ENCODE measurements at places on chromosomes 5 and 9.

DNA sequence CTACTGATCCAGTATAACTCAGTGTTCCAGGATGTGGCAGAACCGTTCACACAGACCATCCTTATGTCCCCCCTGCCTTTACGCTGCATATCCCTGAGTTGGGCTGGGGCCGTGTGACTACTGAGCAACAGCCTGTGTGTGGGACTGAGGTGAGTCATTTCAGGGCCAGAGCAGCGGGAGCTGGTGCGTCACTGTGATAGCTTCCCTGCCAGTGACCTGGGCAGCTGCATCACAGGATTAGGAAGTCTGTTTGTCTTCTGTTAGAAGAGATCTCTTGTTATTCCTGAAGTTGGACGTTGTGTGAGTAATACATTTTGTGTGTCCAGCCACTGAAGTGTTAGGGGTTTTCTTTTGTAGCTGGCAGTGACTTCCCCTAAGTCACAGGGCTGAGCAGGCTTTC lies 35.6 kb downstream of the TPPP start:
- no peak overlapping the region for H3K27ac ChIP-seq
- H3K4me1 ChIP-seq, result peaks cover 2% of the 10 kb centered on the region
- no peak overlapping the region for H3K4me3 ChIP-seq
- H3K27me3 ChIP-seq, result no peaks in the 10 kb centered on the region

DNA sequence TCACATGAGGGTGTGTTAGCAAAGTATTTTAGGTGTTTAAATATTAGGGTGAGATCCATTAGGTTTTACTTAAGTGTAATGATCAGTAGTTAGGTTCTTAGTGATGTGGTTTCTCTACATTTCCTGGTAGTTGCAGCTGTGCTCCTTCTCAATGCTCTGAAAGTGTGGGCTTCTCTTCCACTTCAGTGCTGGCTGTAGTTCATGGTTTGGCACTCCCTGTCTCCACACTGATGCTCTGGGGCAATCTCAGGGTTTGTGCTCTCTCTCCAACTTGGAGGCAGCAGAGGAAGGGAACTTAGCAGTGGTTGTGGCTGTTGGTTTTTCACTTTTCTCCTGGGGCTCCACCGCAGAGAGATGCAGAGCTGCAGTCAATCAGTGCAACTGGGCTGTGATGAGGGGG lies 507.5 kb downstream of the TMEM232 start:
- no peaks in the 10 kb centered on the region for H3K4me1 ChIP-seq
- H3K27ac ChIP-seq, result no peak overlapping the region
- H3K27me3 ChIP-seq, result no peaks in the 10 kb centered on the region
- H3K4me3 ChIP-seq, result no peak overlapping the region
- no peak for DNase-seq

- H3K36me3 ChIP-seq, result no peaks in the 10 kb centered on the region
- no peak overlapping the region for H3K27ac ChIP-seq
- DNase-seq, result no peak
- peaks cover 7% of the 10 kb centered on the region for H3K27me3 ChIP-seq
Observed at GRCh38 chr5:38879078-38879460, 33.3 kb downstream of the OSMR start.

- no peak for DNase-seq
- H3K4me3 ChIP-seq, result peak overlapping the region; percentile 82
- peaks cover 58% of the 10 kb centered on the region for H3K4me1 ChIP-seq
- no peaks in the 10 kb centered on the region for H3K27me3 ChIP-seq
- H3K36me3 ChIP-seq, result peaks cover 23% of the 10 kb centered on the region
Observed at GRCh38 chr5:128082551-128083032, 974 bp upstream of the SLC12A2 start.

GRCh38 chr9:110799396-110799795 lies 130.8 kb downstream of the MUSK start:
- H3K36me3 ChIP-seq, result no peaks in the 10 kb centered on the region
- H3K4me3 ChIP-seq, result no peak overlapping the region
- no peak overlapping the region for H3K27ac ChIP-seq
- H3K4me1 ChIP-seq, result no peaks in the 10 kb centered on the region
- H3K27me3 ChIP-seq, result no peaks in the 10 kb centered on the region
- no peak for DNase-seq

DNA sequence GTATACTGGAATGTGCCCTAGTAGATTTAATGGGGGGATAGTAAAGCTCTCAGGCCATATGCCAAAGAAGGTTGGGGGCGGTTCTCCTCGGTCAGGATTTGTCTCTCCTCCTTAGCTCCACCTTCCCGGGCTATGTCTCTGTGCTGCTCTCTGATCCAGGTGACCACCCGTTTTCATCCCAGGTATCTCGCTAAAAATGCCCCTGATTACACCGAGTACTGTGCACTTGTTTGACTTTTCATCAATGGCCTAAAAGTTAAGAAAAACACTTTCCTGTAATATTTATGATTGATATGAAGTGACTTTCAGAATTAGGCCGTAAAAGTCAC lies 724 bp downstream of the NDUFS6 start:
- peak overlapping the region; percentile 99 for H3K27ac ChIP-seq
- DNase-seq, result no peak
- peaks cover 44% of the 10 kb centered on the region for H3K4me1 ChIP-seq
- peaks cover 49% of the 10 kb centered on the region for H3K36me3 ChIP-seq
- H3K4me3 ChIP-seq, result peak overlapping the region; percentile 100

DNA sequence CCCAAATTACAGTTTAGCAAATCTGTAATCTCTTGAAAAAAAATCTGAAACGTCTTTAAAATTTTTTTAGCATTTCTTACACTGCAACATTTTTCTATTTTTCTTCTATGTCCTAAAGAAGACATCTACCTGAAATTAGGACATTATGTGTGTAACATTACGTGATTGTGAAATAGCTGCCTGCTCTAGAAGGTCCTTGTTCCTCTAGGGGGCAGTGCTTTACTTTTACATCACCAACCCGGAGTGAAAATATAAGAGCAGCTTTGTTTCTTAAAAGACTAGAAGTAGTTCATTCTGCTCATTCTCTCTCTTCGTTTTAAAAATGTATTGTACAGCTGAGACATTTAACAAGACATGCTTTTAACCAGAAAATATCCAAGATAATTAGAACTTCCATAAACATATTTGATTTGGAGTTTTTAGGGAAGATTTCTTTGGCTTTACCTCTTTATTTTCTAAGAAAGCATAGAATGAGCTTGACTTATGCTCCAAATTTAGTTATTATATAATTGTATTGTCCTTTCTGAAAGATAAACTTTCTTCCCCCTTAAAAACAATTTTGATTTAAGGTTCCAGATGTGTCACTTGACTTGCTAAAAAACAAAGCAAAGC lies 48.1 kb upstream of the RIOK2 start:
- H3K27ac ChIP-seq, result no peak overlapping the region
- no peaks in the 10 kb centered on the region for H3K4me1 ChIP-seq
- no peaks in the 10 kb centered on the region for H3K36me3 ChIP-seq
- peak; percentile 44 for DNase-seq
- H3K27me3 ChIP-seq, result peaks cover 7% of the 10 kb centered on the region

- DNase-seq, result no peak
- H3K4me3 ChIP-seq, result no peak overlapping the region
- H3K27me3 ChIP-seq, result peaks cover 86% of the 10 kb centered on the region
Observed at GRCh38 chr9:129434187-129434586, 186.7 kb downstream of the C9orf50 start.

GRCh38 chr5:139984816-139985215 lies 58.3 kb downstream of the NRG2 start:
- H3K4me1 ChIP-seq, result no peaks in the 10 kb centered on the region
- no peaks in the 10 kb centered on the region for H3K36me3 ChIP-seq
- H3K4me3 ChIP-seq, result no peak overlapping the region
- peaks cover 42% of the 10 kb centered on the region for H3K27me3 ChIP-seq
- DNase-seq, result no peak

DNA sequence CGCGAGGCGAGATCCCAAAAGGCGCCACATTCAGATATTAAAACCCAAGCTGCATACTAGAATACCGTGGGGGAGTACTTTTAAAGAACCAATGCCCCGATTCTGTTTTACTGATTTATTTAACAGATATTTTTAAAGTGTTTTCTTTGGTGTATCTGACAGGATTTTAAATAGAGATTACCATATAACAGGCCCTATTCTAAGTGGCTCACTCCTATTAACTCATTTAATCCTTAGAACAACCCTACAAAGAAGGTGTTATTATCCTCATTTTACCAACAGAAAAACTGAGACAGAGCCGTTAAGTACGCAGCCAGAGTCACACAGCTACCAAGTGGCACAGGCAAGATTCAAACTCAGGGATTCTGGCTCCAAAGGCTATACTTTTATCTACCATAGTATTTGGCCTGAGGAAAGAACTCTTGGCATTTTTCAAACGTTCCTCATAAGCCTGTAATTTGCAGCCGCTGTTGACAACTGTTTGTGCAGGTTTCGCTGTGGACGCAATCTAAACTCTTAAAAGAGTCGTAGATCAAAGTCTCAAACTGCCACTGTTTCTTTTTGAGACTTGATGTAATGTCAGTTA lies 550 bp upstream of the TMEM245 start:
- peak overlapping the region; percentile 76 for H3K27ac ChIP-seq
- peak overlapping the region; percentile 97 for H3K4me3 ChIP-seq
- H3K27me3 ChIP-seq, result no peaks in the 10 kb centered on the region
- H3K4me1 ChIP-seq, result peaks cover 47% of the 10 kb centered on the region
- H3K36me3 ChIP-seq, result peaks cover 21% of the 10 kb centered on the region

DNA sequence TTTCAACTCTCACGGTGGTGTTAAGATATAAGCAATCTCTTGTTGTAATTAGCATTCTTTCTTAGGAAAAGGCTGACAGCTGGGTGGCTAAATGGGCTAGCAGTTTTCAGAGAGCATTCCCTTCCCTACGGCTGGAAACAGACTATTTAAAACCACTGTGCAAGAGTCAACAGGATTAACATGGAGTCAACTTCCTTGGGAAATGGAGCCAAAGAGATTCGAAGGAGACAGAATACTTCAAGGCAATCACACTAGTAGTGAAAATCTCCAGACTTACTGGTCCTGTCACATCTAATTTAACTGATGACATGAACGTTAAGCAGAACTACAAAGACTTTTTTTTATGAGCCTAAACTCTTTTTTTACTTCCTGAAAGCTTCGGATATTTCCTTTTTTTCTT lies 453.3 kb upstream of the ITGA1 start:
- H3K4me1 ChIP-seq, result no peaks in the 10 kb centered on the region
- no peak overlapping the region for H3K27ac ChIP-seq
- H3K27me3 ChIP-seq, result no peaks in the 10 kb centered on the region
- no peak overlapping the region for H3K4me3 ChIP-seq

- no peaks in the 10 kb centered on the region for H3K4me1 ChIP-seq
- H3K36me3 ChIP-seq, result peaks cover under 1% of the 10 kb centered on the region
- H3K27ac ChIP-seq, result no peak overlapping the region
- H3K27me3 ChIP-seq, result peaks cover 16% of the 10 kb centered on the region
- no peak for DNase-seq
Observed at GRCh38 chr5:76030343-76030742, 52.8 kb upstream of the SV2C start.

- H3K27ac ChIP-seq, result no peak overlapping the region
- H3K36me3 ChIP-seq, result no peaks in the 10 kb centered on the region
- H3K27me3 ChIP-seq, result peaks cover 88% of the 10 kb centered on the region
- peaks cover 8% of the 10 kb centered on the region for H3K4me1 ChIP-seq
Observed at GRCh38 chr5:176739461-176740051, 70.8 kb upstream of the UNC5A start.

DNA sequence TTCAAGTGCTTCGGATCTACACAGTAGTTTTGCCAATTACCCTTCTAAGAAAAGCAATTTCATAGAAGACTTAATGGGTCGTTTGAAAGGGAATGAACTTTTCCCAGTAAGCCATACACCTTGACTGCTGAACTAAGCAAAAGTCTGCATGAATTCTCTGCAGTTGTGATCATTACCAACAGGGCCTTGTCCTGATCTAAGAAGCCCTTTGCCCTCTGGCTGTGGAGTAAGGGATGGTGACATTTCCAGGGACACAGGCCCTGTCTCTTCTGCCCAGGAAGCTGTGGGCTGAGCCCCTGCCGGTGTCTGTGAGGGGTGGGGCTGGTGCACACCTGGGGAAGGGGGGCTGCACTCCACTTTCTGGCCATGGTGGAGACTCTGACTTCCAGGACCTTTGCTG lies 30.5 kb downstream of the ZDHHC11 start:
- DNase-seq, result no peak
- no peak overlapping the region for H3K4me3 ChIP-seq
- no peaks in the 10 kb centered on the region for H3K4me1 ChIP-seq

GRCh38 chr5:41410737-41411136 lies 99.7 kb downstream of the PLCXD3 start:
- no peaks in the 10 kb centered on the region for H3K4me1 ChIP-seq
- no peak for DNase-seq
- H3K27me3 ChIP-seq, result no peaks in the 10 kb centered on the region
- no peak overlapping the region for H3K4me3 ChIP-seq
- no peak overlapping the region for H3K27ac ChIP-seq
- no peaks in the 10 kb centered on the region for H3K36me3 ChIP-seq

GRCh38 chr5:100867039-100867562 lies 36.0 kb downstream of the ST8SIA4 start:
- H3K27me3 ChIP-seq, result no peaks in the 10 kb centered on the region
- no peak overlapping the region for H3K4me3 ChIP-seq
- peaks cover 51% of the 10 kb centered on the region for H3K36me3 ChIP-seq

Measured in activated naive CD4-positive, alpha-beta T cell treated with anti-CD3 and anti-CD28 coated beads, Interleukin-2, amount 10 ng/mL, durations not matched to agents 7 days and 5 days (primary cell).